ENCODE measurements at places on chromosomes 5 and 9. TPM values are rescaled to one million over a fixed set of nuclear protein-coding genes. Genes with fewer than 3 reads are reported as not detected.

AFAP1L1 gene
- total RNA-seq: 6.4 TPM

CDH9 gene
- total RNA-seq: 0.68 TPM

STK32A gene
- total RNA-seq: 2.0 TPM

PCDHA5 gene
- total RNA-seq: 2.1 TPM

MARVELD2 gene
- total RNA-seq: 62.5 TPM

CYLC2 gene
- not detected for total RNA-seq

GRCh38 chr9:130453487-130453886 lies 8.7 kb downstream of the ASS1 start:
- H3K36me3 ChIP-seq: no peaks in the 10 kb centered on the region
- no peaks in the 10 kb centered on the region for H3K4me1 ChIP-seq
- H3K4me3 ChIP-seq: no peak overlapping the region
- H3K27ac ChIP-seq: no peak overlapping the region
- no peak for DNase-seq

DNA sequence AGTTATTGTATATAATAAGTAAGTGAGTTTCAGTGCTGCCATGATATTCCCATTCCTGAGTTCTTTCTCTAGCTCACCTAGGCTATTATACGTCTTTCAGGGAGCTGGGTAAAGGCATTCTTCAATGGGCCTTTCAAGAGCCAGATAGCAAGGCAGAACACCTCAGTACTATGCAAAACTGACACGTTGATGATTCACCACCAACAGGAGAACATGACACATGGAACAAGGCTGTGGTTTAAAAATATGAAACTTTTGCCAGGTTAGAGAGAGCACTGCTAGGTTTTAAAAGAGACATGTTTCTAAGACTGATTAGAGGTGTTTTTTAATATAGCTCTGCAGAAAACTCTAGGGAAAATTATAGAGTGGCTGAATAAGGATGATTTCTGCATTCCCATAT lies 95.9 kb downstream of the UGCG start:
- no peak overlapping the region for H3K4me3 ChIP-seq
- H3K4me1 ChIP-seq: no peaks in the 10 kb centered on the region
- no peak for DNase-seq
- H3K27ac ChIP-seq: no peak overlapping the region

- no peaks in the 10 kb centered on the region for H3K4me1 ChIP-seq
- no peaks in the 10 kb centered on the region for H3K36me3 ChIP-seq
- H3K4me3 ChIP-seq: no peak overlapping the region
- no peaks in the 10 kb centered on the region for H3K27me3 ChIP-seq
- no peak for DNase-seq
- no peak overlapping the region for H3K27ac ChIP-seq
Observed at GRCh38 chr9:82247318-82247717, 258.7 kb downstream of the SPATA31D1 start.

- H3K4me1 ChIP-seq: no peaks in the 10 kb centered on the region
- H3K27ac ChIP-seq: no peak overlapping the region
- no peak for DNase-seq
- H3K27me3 ChIP-seq: no peaks in the 10 kb centered on the region
- no peak overlapping the region for H3K4me3 ChIP-seq
Observed at GRCh38 chr5:80355686-80356085, 35.9 kb downstream of the SPZ1 start.

GRCh38 chr5:150612405-150612804 lies 28.1 kb upstream of the SYNPO start:
- no peak for DNase-seq
- no peaks in the 10 kb centered on the region for H3K36me3 ChIP-seq
- H3K4me3 ChIP-seq: no peak overlapping the region
- H3K27me3 ChIP-seq: peaks cover 5% of the 10 kb centered on the region

DNA sequence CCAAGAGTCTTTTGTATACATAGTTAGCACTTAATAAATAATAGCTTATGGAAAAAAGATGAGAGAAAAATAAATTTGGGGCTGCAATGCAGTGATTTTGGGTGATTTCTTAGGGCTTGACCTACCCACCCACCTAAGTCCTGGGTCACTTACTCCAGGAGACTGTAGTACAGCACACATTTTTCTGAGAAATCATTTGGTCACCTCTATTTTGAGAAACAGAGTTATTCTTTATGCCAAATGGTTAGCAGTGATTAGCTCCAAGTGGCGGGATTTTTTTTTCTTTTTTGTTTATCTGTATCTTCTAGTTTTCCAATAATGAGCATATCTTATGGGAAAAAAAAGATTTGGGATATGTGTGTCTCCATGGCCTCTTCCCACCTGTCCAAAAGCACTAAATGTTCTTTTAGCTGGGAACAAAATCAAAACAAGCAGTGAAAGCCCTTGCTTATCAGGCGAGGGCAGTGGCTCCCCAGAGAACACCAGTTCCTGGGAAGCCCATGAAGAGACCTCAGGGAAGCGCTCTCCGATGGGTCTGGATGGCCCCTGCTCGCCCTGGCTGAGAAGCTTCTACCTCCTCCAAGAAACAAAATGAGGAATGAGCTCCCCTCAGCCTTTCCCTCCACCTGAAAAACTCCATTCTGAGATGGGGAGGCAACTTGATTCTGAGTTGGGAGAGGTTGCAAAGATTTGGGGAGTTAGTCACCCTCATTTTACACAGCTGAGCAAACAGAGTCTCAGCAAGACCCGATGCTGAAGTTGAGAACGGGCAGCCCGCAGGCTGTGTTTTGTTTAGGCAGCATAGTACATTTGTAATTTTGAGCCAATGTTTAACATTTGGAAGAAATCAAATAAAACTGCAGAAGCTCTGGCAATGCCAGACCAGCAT lies 69.9 kb downstream of the CYFIP2 start:
- DNase-seq: no peak
- no peak overlapping the region for H3K27ac ChIP-seq
- H3K4me1 ChIP-seq: peaks cover 4% of the 10 kb centered on the region
- H3K36me3 ChIP-seq: peaks cover 27% of the 10 kb centered on the region
- no peaks in the 10 kb centered on the region for H3K27me3 ChIP-seq
- H3K4me3 ChIP-seq: no peak overlapping the region

DNA sequence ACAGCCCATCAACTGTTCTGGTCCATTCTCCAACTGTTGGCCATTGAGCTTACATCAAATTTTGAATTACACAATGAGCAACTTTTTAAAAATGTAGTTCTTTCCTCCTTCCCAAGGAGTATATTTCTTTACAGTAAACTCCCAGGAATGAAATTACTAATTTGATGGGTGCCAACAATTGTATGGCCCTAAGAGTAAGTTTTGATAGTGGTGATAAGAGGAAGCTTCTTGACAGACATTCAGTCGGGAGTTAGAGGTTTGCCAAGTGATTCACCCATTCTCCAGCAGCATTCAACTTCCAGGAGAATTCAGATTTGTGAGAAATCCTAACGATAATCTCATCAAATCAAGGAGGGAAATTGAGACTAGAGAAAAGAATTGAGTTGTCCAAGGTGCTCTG lies 579.9 kb downstream of the ACTL7B start:
- H3K4me1 ChIP-seq: peaks cover 31% of the 10 kb centered on the region
- no peak overlapping the region for H3K27ac ChIP-seq
- H3K4me3 ChIP-seq: no peak overlapping the region
- peaks cover 4% of the 10 kb centered on the region for H3K36me3 ChIP-seq
- no peak for DNase-seq

DNA sequence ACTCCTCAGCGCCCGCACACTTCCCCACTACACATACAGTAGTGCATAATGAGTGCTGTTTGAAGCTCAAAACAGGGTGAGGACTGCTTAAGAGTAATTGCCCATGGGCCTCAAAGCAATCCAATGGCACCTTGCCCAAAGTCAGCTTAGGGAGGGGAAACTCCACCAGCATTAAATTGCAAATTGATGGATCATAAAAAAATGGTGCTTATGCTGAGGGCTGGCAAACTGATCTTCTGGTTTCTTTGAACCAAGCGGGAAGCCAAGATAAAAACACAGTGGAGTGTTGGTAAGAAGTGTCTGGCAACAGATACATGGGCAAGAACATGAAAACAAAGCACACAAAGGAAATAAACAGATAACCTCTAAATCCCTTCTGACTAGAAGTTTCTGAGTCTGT lies 28.0 kb downstream of the TLE1 start:
- no peak for DNase-seq
- no peaks in the 10 kb centered on the region for H3K27me3 ChIP-seq
- peak overlapping the region; percentile 11 for H3K4me3 ChIP-seq
- H3K36me3 ChIP-seq: peaks cover 40% of the 10 kb centered on the region
- H3K4me1 ChIP-seq: peaks cover 41% of the 10 kb centered on the region

DNA sequence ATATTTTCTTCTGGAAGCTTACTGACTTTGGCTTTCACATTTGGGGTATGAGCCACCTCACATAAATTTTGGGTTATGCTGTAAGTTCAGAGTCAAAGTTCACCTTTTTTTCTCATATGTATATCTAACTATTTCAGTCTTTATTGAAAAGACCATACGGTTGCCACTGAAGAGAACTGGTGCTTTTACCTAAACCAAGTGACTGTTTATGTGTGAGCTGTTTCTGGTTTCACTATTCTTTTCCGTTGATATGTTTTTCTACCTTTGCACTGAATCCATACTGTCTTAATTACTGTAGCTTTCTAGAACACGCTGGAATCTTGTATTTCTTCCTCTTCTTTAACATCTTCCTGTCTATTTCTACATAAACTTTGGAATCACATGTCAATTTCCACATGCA lies 36.3 kb upstream of the SPINK5 start:
- no peaks in the 10 kb centered on the region for H3K27me3 ChIP-seq
- no peaks in the 10 kb centered on the region for H3K36me3 ChIP-seq
- no peaks in the 10 kb centered on the region for H3K4me1 ChIP-seq
- no peak for DNase-seq
- no peak overlapping the region for H3K27ac ChIP-seq
- H3K4me3 ChIP-seq: no peak overlapping the region

DNA sequence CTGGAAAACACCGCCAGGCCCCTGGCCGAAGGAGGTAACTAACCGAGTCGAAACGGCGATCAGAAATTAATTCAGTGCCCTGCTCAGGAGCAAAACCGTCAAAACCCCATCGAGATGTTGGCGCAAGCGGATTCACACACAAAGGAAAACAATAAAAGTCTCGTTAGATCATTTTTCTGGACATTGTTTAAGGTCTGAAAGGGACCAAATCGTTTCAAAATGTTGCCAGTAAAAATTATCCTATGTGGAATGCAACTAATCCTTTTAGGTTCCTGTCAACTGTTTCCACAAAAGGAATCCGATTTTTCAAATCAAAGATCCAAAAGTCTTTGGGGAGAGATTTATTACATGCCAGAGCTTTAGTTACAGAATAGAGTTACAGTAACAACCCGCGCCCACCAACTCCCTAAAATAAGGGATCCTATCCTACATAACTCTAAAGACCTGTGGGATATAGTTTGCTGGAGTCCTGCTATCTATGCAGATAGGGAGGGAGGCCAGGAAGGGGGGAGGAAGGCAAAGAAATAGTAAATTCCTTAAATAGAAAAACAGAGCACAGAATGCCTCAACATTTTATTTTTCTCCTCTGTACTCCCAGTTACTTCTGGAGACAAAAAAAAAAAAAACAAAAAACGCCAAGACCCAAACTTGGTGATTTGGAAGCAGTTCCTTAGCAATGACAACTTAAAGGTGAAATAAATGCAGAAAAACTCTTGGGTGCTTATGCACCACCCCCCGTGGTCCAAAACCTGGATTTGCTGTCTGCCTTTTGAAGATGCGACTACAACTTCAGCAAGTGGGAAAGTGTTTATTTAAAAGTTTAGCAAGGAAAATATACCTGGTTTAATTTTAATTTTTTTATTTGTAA lies 10.6 kb downstream of the FOXD1 start:
- H3K27ac ChIP-seq: no peak overlapping the region
- H3K4me1 ChIP-seq: peaks cover 5% of the 10 kb centered on the region
- H3K36me3 ChIP-seq: no peaks in the 10 kb centered on the region
- no peak for DNase-seq
- peaks cover 92% of the 10 kb centered on the region for H3K27me3 ChIP-seq

DNA sequence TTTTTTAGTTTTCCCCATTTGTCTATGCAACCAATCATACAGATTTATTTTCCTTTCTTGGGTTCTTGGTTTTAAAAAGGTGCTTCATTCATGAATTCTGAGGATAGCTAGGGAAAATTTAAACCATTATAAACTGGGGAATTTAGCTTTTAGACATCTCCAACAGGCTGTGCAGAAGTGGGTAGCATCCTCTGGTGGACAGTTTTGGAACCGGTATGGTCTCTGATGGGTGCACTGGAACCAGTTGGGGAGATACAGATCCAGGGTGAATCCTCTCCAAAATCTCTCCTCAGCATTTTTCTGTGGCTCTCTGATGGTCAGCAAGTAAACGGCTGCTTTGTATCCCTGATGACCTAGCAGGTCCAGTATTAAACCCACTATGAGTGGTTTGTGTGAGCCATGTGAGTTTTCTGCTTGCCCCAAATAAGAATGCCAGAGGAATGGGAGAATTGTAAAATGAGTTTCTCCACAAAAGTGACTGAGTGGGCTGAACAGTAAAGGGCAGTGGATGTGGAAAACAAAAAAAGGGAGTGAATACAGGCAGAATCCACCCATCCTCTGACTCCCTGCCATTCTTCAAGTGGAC lies 9.1 kb upstream of the DNAJC25 start:
- H3K27me3 ChIP-seq: no peaks in the 10 kb centered on the region
- DNase-seq: no peak
- no peak overlapping the region for H3K27ac ChIP-seq
- H3K4me1 ChIP-seq: no peaks in the 10 kb centered on the region
- no peak overlapping the region for H3K4me3 ChIP-seq

- H3K27me3 ChIP-seq: no peaks in the 10 kb centered on the region
- H3K4me3 ChIP-seq: no peak overlapping the region
- H3K4me1 ChIP-seq: peaks cover 8% of the 10 kb centered on the region
- no peak overlapping the region for H3K27ac ChIP-seq
- H3K36me3 ChIP-seq: peaks cover 33% of the 10 kb centered on the region
Observed at GRCh38 chr9:120443489-120443888, 136.5 kb downstream of the CDK5RAP2 start.

DNA sequence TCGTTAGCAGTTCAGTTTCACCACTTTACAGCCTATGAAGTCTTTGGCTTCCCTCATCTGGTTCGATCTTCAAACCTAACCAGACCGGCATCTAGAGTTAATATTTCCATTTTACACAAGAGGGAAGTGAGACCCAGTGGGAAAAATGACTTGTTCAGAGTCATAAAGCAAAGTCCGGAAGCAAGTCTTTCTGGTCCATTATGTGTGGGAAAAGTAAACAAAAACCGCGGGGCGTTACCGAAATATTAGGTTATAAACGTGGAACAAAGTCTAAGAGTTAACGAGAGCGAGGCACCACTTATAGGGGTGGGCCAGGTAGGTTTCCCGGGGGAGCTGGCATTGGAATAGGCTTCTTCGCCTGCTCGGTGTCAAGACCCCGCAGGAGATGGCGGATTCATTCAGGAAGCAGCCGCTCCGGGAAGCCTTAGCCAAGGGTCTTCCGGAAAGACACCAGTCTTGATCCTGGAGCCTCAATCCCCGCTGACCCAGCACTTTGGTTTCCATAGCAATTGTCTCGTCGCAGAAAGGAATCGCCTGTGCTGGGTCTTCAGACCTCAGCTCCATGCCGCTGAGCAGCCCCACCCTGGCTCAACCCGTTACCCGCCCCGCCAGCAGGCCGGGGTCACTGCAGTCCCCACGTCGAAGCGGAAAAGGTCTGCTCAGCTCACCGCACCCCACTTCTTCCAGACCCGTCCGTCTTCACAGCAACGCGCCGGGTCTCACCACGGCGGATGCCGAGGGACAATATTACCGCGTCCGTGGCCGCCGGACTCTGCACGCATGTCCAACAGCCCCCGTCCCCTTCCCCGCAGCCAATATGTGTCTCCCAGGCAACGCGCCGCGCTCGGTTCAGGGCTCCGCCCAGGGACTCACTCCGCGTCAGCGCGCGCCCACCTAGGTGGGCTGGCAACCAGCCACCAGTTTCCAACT lies at the start of gene C5orf52:
Gene C5orf52 (plus strand): TSS at position 872 of the 930 bp plus-strand sequence. CDS start 82 bp downstream, outside the sequence.
- H3K36me3 ChIP-seq: no peaks in the 10 kb centered on the region
- H3K27me3 ChIP-seq: peaks cover 47% of the 10 kb centered on the region
- peak within 1 kb of the TSS; percentile 89 for H3K4me3 ChIP-seq
- no peak within 1 kb of the TSS for H3K27ac ChIP-seq
- peak; percentile 65 for DNase-seq
